ENCODE measurements at places on chromosomes 12 and 14.

GRCh38 chr12:111314953-111315539 is 53.8 kb downstream of the PHETA1 start:
- DNase-seq: no peak

- no peak for DNase-seq
These were observed 27.0 kb downstream of the P2RX7 start for GRCh38 chr12:121159467-121160307.

DNA sequence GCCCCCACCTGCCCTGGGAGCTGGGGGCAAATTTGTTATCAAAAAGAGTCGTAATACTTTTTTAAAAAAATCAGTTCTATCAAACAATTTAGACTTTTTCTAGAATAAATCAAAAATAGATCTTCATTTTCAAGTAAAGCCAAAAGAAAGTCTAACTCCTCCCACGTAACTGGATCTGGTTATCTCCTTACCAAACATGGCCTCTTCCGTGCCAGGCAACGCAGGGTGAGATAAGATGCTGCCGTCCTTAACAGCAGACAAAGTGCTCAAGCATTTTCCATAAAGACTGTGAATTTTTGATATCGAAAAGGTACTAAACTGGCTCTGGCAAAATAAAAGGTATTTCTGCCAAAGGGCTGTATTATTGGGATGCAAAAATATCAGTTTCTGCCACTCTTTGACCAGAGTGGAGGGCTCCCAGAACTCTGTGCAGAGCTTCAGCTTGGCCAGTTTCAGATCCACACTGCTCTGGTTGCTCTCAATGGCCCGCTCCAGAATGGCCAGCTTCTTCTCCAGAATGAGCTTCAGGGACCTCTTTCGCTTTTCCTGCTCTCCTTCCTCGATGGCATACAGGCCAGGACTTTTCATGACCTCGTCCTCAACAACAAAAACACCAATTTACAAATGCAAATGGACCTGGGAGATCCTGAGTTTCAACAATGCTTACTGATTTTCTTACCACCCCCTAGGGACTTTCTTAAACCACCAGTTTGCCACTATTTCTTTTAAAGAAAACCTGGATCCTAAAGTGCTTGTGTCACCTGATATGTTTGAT is 29.0 kb downstream of the NRDE2 start:
- no peak for DNase-seq

- DNase-seq: peak; percentile 38
These were observed 126.7 kb downstream of the EPS8 start for GRCh38 chr12:15662303-15662980.

DNA sequence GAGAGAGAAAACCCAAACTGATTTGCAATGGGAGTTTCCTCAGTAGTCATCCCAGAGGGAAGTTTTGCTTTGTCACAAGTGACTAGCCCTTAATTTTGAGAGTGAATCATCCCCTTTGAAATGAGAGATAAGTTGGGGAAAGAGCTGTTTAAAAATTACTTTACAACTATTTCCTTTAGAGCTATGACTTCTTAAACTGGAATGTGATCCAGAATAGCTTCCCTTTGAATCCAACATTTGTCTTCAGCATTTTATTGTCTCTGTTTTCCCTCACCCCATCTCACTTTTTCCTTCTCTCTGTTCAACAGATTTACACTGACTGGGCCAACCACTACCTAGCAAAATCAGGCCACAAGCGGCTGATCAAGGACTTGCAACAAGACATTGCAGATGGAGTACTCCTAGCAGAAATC is 109.3 kb downstream of the NAV3 start:
- peak; percentile 70 for DNase-seq
